AG09309 (cell line): ENCODE measurements at places on chromosomes 13 and 19.

DNA sequence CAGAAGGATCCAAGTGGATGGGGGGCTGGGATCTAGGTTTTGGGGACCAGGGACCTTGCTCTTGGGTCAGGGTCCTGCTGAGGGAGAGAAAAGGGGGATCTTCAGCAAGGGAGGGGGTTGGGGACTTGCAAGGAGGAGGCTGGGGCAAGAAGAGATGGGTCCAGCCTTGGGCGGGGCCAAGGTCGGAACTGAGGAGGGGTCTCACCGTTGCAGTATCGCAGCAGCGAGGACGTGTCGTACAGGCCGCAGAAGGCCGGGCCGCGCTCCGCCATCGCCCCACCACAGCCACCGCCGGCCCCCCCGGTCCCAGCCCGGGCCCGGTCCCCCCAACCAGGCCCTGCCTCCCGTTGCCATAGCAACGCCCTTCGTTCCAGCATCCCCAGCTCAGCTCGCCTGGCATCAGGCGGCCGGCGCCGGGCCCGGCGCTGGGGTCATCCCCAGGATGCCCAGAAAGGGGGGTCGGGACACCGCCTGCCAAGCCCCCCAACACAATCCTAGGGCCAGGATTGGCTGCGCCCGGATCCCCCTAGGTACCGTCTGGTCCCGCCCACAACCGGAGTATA is 6.0 kb upstream of the EML2 start:
- DNase-seq, result no peak

DNA sequence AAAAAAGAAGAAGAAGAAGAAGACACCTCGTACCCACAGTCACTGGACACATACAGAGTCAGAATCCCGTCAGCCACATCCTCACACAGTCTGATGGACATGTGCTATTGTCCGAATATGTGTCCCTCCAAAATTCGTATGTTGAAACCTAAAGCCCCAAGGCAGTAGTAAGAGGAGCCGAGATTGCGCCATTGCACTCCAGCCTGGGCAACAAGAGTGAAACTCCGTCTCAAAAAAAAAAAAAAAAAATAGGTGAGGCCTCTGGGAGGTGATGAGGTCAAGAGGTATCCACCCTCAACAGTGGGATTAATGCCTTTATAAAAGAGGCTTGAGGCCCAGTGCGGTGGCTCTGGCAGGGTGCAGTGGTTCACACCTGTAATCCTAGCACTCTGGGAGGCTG is 2.6 kb upstream of the DENND1C start:
- DNase-seq, result no peak

DNA sequence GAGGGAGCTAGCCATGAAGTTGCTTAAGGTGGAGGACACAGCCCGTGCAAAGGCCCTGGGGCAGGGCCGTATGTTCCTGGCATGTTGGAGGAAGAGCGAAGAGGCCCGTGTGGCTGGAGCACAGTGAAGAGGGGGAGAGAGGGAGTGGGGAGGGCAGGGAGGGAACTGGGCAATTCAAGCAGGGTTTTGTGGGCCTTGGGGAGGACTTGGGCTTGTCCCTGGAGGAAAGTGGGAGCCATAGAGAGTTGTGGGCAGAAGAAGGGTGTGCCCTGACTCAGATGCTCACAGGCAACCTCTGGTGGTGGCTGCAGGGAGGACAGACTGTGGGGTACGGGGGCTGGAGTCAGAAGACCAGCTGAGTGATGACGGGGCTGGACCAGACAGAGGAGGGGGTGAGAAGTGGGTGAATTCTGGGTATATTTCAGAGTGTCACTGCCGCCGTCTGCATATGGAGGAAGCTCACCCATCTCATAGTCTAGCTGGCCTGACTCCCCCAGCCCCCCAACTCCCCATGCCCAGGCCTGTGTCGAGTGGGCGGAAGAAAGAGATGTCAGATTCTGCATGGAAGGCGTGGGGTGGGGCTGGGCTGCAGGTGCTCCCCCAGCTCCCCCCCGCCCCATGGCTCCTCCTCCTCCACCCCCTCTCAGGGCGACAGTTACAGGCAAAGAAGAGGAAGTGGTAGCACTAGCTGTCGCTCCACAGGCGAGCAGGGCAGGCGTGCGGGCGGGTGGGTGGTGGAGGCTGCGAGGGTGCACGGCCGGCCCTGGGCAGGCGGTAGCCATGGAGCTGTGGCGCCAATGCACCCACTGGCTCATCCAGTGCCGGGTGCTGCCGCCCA is at the start of gene VAV1:
TSS of gene VAV1 (plus strand) at position 681 of the 838 bp plus-strand sequence. CDS start at position 781, 100 bp downstream.
- DNase-seq, result no peak

DNA sequence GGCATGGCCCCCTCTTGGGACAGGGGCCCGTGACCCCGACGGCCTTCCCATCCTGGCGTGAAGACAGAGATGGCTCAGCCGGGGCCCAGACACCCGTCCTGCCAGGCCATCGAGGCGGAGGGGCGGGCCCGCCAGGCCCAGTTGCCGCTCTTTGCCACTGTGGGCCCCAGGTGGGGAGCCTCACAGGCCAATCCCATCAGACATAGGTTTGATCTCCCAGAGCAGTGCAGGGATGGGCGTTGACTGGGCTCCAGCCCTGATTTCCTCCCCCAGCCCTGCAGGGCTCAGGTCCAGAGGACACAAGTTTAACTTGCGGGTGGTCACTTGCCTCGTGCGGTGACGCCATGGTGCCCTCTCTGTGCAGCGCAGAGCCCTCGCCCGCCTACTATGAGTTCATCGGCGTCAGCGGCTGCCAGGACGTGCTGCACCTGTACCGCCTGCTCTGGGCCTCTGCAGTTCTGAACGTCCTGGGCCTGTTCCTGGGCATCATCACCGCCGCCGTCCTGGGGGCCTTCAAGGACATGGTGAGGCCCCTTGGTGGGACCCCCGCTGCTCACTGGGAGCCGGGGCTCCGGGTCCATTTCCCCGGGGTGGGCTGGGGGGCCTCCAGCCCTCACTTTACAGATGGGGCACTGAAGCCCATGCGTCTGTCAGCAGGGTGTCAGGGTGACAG is 42.4 kb downstream of the TMEM255B start:
- no peak for DNase-seq

GRCh38 chr19:4669723-4670480 is at the start of gene MYDGF:
Gene MYDGF (minus strand): TSS chr19:4670342. CDS start chr19:4670334, 8 bp downstream.
- peak; percentile 44 for DNase-seq

- DNase-seq, result no peak
These were observed 184.2 kb downstream of the PTPRS start for GRCh38 chr19:5156231-5156986.

GRCh38 chr13:39186205-39186875 is 148.1 kb downstream of the NHLRC3 start:
- DNase-seq, result no peak

DNA sequence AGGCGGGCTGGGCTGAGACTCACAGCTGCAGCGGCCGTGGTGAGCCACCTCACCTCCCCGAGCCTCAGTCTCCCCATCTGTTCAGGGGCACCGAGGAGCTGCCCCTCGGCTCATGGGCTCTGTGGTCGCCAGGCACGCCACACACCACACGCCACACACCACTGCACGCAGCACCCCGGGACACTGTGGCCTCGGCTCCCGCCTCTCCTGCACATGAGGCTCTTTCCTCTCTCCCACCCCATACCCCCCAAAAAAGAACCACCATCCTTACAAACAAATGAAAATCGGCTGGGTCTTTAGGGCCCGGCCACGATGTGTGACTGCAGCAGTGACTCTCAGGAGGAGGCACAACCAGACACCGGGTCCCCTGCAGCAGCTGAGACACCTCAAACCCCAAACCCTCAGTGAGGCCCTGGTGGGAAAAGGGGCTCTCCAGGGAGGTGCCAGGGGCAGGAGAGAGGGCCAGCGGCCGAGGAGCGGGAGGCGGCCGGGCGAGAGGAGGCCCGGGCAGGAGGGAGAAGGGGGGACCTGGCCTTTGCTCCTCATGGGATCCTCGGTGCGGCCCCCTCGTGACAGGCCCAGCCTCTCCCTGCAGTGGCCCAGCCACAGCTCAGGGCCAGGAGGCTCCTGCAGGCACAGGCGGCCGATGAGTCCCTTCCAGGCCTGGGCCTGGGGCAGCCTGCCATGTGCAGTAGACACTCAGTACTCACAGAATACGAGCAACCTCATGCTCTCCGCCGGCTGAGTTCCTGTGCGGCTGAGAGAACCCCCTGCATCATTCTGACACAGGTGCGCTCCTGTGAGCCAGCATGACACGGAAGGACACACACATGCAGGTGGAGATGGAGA is 66.3 kb downstream of the RASA3 start:
- no peak for DNase-seq

GRCh38 chr13:37835392-37835791 is 34.2 kb downstream of the TRPC4 start:
- no peak for DNase-seq

- no peak for DNase-seq
These were observed 13.8 kb upstream of the PTPRS start for GRCh38 chr19:5354403-5354802.

DNA sequence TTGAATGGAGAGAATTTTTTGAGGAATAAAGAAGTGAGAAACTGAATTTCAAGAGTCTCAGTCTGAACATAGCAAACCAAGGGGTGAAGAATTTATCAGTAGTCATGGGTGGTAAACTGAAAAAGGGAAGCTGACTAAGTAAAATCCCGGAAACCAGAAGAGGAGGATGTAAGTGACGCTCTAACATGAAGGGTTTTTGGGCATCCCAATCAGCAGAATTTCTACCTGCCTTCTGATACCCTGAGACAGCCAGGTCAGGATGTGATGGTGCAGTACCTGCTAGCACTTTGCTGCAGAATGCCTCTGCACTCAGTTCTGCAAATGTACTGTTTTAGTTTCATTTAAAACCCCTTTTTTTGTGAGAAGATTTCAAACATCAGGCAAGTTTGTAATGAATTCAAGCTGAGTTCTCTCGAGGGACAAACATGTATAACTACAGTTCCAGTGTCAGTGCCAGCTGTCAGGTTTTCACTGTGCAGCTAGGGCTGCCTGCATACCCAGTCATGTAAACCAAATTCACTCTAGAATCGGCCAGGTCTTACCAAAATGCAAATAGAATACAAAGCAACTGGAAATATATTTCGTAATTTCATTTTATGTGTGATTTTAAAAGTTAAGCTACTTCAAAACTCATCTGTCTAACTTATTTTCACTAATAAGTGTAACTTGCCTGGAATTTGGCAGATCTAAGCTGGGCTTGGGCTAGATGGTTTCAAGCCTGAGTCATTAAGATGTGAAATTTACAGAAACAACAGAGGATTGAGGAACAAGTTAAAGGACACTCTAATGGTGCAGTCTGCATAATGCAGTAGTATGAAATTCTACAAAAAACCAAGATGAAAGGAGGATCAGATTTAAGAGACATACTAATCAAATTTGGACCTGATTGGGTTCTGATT is 13.8 kb downstream of the METTL21C start:
- DNase-seq, result no peak
